ENCODE measurements at places on chromosomes 7 and 10.

GRCh38 chr7:45099891-45100760 is 11.4 kb upstream of the NACAD start:
- no peak for DNase-seq

- no peak for DNase-seq
Measured at GRCh38 chr7:98133621-98134303, 27.1 kb downstream of the LMTK2 start.

DNA sequence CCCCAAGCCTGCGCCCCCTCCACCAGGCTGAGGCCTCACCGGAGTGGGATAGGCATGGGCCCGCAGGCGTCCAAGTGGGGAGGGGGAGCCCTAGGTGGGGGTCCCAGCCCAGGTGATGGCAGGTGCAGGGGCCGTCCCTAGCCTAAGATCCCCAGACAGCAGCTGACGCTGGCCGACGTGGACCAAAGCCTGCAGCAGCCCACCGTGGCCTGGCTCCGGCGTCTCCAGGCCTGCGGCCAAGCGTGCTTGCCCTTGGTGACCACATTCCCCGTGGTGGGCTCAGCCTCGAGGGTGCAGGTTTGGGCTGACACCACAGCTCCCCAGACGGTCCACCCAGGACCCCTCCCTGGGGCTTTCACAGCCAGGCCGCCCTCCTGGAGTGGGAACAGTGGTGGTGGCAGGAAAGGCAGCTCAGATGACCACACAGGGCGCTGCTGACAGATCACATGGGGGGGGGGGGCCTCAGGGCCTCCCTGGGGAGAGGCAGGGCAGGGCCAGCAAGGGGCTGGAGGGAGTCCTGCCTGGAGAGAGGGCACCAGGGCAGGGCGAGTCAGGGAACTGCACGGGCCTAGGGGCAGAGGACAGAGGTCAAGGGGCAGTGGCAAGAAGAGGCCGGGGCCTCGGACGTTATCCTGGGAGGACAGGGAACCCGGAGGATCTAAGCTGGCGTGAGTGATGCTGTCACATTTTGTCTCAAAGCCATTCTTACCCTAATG is 767 bp upstream of the ADAM8 start:
- no peak for DNase-seq

DNA sequence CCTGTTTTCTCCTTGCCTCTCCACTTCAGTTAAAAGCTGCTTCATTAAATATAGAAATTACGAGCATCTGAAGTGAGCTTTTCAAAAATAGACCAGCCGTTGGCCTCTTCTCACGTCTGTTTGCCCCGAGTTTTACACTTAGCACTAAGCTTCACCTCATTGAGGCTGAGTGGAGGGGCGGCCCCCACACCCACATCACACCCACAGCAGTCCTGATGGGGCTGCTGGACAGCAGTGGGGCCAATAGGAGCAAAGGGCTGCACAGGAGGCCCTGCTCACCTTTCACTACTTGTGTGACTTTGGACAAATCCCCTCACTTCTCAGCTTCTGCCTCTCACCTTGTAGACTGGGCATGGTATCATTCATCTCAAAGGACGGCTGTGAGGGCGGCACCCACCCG is 677.8 kb downstream of the SDK1 start:
- no peak for DNase-seq

GRCh38 chr7:112550468-112551060 is 69.8 kb downstream of the LSMEM1 start:
- DNase-seq, result no peak

- no peak for DNase-seq
Measured at GRCh38 chr7:106243893-106244292, 40.9 kb downstream of the NAMPT start.

DNA sequence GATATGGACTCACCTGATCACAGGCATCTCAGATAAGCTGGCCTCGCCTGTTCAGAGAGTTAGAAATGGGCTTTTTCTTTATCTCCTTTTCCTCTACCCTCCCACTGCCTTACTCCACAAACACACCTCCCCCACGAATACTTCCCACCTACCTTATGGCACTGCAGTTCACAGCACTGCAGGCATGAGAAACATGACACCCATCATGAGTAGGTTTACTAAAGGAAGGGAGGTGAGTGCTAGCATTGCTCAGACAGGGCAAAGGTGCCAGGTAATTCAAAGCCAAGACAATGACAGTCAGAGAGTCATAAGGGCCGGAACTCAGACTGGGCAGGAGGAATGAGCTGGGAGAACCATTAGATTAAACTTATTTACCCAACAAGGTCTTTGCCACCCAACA is 220.6 kb downstream of the FAM107B start:
- no peak for DNase-seq

DNA sequence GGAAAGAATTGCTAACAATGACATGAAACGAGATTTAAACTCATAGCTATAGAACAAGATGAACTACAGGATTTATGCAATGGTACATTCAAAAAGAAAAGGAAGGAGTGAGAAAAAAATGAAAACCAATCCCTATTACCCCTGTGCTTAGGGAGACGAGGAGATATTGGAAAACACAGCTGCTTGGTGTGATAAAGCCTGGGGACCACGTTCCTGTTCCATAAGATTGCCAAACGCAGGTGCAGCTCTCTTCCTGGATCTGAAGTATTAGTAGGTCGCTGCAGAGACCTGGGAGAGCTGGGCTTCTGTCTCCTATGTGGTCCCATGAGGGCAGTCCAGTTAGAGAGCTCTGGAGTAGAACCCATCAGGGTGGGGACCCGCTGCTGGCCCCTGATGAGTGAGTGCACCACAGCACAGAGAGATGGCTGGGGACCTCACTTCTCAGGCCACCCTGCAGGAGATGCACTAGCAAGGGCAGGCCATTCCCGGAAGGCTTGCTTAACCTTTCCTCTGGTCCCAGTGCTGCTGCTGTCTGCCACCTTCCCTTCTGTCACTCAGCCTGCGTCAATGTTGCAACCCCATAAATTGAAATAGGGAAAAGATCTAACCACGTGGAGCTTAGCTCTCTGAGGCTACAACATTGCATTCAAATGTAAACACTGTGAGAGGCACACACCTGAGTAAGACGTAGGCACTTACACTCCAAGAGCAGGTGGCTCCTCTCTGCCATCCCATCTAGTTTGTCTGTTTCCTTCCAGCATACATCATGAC is 57.9 kb downstream of the MTPN start:
- DNase-seq, result no peak

GRCh38 chr7:66682350-66683093 is 53.8 kb downstream of the KCTD7 start:
- no peak for DNase-seq

DNA sequence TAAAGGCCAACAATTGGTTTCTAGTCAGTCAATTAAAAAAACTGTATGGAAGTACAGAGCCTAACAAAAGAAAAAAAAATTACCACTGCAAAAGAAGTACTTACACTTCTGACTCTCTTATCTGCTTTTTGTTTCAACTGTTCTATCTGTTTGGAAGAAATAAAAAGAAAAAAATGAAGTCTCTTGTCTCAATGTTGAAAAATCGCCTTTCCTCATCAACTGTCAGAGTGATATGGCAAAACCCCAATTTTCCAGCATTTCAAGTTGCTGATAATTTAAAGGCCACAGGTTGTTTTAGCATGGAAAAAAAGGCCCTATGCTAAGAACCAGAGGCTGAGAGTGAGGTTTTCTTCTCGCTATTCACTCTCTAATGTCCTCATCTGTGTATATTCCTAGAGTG is 13.6 kb downstream of the ZDHHC6 start:
- no peak for DNase-seq

Data from activated T-helper 2 cell treated with anti-CD3 and anti-CD28 coated beads, Interferon-gamma antibody, Interleukin-2, Interleukin-4, amounts not matched to agents 10 μg/mL and 5 μg/mL and 100 μg/mL, durations not matched to agents 14 hours and 24 hours and 36 hours (primary cell).